MM.1S (cell line): ENCODE measurements at places on chromosomes 2 and 18.

- no peak for DNase-seq
These were observed 68.2 kb upstream of the CXCR4 start for GRCh38 chr2:136185981-136186776.

- DNase-seq: peak; percentile 87
These were observed 14.8 kb upstream of the INHBB start for GRCh38 chr2:120330946-120331822.

GRCh38 chr2:206824993-206825392 is 59.6 kb downstream of the FASTKD2 start:
- DNase-seq: no peak

DNA sequence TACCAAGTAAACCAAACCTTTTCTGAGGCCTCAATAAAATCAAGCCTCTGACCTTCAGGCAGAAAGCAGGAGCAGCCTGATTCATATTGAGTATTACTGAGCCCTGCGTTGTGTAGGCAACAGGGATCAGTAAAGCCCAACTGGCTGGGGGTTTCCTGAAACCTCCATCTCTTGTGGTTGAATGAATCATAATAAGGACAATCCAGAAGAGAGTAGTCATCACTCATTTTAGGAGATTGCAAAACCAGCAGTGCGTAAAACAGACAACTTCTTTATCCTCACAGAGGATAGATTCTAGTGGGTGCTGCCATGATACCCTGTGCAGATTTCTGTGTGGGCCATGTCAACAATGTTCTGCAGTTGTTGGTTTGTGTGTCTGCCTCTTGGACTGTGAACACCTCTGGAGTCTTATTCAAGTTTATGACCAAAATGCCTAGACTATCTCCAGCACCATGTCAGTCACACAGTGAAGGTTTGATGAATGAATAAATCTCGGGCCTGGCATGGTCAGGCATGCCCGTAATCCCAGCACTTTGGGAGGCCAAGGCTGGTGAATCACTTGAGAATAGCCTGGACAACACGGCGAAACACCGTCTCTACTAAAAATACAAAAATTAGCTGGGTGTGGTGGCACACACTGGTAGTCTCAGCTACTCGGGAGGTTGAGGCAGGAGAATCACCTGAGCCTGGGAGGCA is 51.8 kb upstream of the RAB27B start:
- DNase-seq: no peak

DNA sequence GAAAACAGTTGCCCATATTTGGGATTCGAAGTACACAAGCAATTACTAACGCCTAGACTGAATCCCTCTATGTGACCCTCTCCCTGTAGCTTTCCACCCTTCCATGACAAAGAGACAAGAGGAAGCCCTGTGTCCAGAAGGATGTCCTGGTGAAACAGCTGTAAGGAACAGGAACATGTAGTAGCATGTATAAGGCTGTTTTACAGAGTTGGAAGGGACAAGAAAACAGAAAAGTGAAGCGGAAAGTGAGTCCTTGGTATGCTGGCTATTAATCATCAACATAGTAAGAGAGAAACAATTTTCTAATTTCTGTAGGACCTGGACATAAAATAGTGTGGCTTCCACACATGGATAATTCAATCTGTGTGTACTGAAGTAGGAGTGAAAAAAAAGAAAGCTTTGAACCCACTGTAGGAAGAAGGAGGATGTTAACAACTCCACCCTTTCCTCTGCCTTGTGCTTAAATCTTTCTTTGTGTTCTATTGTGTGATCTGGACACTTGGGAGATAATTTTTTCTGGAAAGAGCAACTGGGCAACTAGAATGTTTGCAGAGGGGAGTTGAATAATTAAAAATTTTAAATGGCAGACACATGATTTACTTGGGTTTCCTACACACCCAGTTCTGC is 162.3 kb upstream of the ZSWIM2 start:
- no peak for DNase-seq

GRCh38 chr2:75595541-75596395 is 35.0 kb upstream of the EVA1A start:
- no peak for DNase-seq

DNA sequence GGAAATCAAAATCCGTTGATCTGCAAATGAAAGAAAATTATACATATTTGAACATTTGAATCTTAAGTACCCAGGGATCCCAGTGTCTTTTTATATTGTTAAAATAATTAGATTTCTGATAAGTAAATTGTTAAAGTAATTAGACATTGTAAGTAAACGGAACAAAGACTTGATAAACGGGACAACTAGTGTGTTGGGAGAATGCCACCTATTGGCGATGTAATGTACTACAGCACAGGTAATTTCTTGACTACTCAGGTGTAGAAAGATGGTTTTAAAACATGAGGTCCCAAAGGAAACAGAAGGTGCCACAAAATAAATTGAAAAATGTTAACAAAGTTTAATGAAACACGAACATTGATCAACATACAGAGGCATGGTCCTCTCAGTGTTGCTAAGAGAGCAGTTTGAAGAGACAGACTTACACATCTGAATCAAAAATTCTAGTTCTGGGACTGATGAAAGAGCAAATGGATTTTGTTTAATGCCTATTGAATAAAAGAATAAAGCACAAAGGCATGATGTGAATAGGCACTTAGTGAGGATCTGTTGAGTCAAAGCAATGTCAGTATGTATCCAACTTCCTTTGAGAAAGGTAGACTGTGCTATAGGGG is 103.4 kb upstream of the RASGRP3 start:
- DNase-seq: peak; percentile 65

DNA sequence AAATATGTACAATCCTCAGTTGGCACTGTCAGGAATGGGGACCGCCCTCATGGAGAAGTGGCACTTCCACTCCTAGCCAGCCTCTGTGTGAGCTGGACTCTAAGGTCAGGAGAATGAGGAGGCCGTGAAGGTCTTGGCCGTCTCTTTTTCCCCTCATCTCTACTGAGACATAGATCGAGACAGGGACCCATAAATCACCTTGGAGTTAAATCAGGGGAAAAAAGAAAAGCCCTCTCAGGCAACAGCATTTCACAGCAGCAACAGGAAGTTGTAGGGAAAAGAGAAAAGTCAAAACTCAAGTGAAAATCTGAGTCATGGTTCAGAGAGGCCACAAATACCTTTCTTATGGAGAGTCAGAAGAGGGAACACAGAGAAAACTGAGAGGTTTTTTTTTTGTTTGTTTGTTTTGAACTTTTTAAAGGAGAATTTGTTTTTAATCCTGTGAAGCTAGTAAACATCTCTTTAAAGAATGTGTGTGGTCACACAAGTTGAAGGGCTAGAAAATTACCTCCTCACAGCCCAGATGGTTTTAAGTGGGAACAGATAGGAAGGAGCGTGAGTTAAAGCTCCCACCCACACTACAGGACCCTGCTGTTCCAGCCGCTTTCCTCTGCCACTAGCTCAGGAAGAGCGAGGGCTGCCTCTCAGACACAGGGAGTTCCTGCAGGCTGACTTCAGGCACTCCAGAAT is 30.6 kb upstream of the CYP1B1 start:
- no peak for DNase-seq

- DNase-seq: no peak
These were observed 148.0 kb upstream of the FN1 start for GRCh38 chr2:215583881-215584280.

DNA sequence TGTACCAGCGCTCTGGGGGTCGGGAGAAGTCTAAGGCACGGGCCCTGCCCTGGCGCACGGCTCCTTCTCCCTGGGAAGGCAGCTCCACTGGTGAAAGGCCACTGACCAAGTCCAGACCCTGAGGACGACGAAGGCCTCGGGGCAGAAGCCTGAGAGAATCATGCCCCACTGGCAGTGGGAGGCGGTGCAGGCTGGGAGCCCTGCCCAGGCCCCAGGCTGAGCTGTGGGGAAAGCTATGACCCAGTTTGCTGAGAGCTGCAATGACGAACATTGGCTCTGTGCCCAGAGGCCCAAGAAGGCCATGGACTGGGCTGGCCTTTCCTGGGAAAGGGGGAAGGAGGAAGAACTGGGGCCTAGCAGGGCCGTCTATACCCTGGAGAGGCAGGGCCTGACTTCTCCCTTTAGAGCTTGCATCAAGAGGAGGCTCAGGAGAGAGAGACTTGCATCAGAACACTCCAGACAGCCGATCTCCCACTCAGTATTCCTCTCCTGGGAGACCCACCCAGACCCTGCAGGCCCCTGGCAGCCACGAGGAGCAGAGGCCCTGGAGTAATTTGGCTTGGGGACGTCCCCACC is 32.9 kb downstream of the HS1BP3 start:
- no peak for DNase-seq

DNA sequence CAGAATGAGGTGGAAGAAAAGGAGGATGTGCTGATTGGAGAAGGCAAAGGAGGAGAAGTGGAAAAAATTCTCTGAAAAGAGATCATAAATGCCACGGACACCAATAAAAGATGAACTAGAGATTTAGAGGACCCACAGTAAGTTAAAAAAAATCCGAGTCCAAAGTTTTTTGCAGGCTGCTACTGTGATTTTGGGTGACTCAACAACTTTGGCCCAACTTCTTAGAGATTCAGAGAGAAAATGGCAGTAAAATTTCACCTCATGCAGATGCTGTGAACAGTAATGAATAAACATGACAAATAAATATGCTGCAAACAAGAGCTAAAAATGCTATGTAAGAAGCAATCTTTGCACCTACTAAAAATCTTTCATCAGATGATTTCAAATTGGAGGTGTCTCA is 176.9 kb upstream of the SESTD1 start:
- DNase-seq: no peak

GRCh38 chr2:65128297-65129190 is 1.4 kb downstream of the RAB1A start:
- peak; percentile 13 for DNase-seq
